ENCODE measurements at places on chromosomes 7 and 10. TPM values are rescaled to one million over a fixed set of nuclear protein-coding genes. Genes with fewer than 3 reads are reported as not detected.

Gene EPO
- not detected for total RNA-seq

Gene SPACDR
- 0.67 TPM for total RNA-seq

Gene HOXA4
- 1.5 TPM for total RNA-seq

Gene TAS2R3
- total RNA-seq, result not detected

Gene NUTM2B
- 0.55 TPM for total RNA-seq

Gene COBL
- 4.1 TPM for total RNA-seq

All from A549 treated with ZK216348 at 1 μM for 4 hours (cell line).